ENCODE measurements at places on chromosomes 4 and X. TPM values are rescaled to one million over a fixed set of nuclear protein-coding genes. Genes with fewer than 3 reads are reported as not detected.

Gene NUDT9
- 18.3 TPM for total RNA-seq

Gene CXCL8
- total RNA-seq = 6.3 TPM

Gene RAB40A
- total RNA-seq = under 0.01 TPM

Gene NSG1
- not detected for total RNA-seq

Gene TNIP3
- total RNA-seq = 0.25 TPM

Gene TRO
- total RNA-seq = 6.8 TPM

Gene NEUROG2
- total RNA-seq = not detected

Gene HOPX
- total RNA-seq = 2.2 TPM

Gene PRIMPOL
- total RNA-seq = 17.1 TPM

Gene ADGRG4
- not detected for total RNA-seq

Gene S100P
- not detected for total RNA-seq

Gene HS6ST2
- total RNA-seq = 0.25 TPM

Gene TDO2
- total RNA-seq = 0.11 TPM

Gene SPP1
- total RNA-seq = 58.1 TPM

Gene SOWAHB
- not detected for total RNA-seq

Gene TSPAN7
- total RNA-seq = not detected

Gene FAM47E
- under 0.01 TPM for total RNA-seq

Gene TRIM75
- total RNA-seq = not detected

Gene SSX2
- not detected for total RNA-seq

Gene DMP1
- total RNA-seq = not detected

Gene IL15
- total RNA-seq = 5.0 TPM

Gene VEGFD
- total RNA-seq = 0.25 TPM

Gene RNF212
- total RNA-seq = 2.0 TPM

Gene SMAD1
- 16.4 TPM for total RNA-seq

Gene PGAM4
- total RNA-seq = 0.25 TPM

Gene GAGE12E
- not detected for total RNA-seq

Gene CT83
- not detected for total RNA-seq

Gene SEC24B
- total RNA-seq = 12.4 TPM

Gene INTS6L
- 5.6 TPM for total RNA-seq

Gene UGT8
- total RNA-seq = 1.00 TPM

Gene MRFAP1
- total RNA-seq = 116 TPM

Gene OTUD6A
- total RNA-seq = under 0.01 TPM

Gene GYPB
- not detected for total RNA-seq

Gene PPP1R2C
- total RNA-seq = not detected

Gene HEPH
- total RNA-seq = 19.0 TPM

Gene PRRG3
- total RNA-seq = 1.2 TPM

Gene ATP8A1
- total RNA-seq = 1.6 TPM

Gene VCX3B
- total RNA-seq = not detected

Gene RAB33A
- total RNA-seq = 4.3 TPM
